ENCODE measurements at places on chromosomes 4 and X. TPM values are rescaled to one million over a fixed set of nuclear protein-coding genes. Genes with fewer than 3 reads are reported as not detected.

Gene SLITRK4
- total RNA-seq, result not detected

Gene TSPAN7
- 0.16 TPM for total RNA-seq

Gene GYPA
- 116 TPM for total RNA-seq

Gene IL13RA2
- total RNA-seq, result not detected

Gene MAGEC1
- 37.0 TPM for total RNA-seq

Gene ZNF157
- not detected for total RNA-seq

Gene VCX2
- not detected for total RNA-seq

Gene MAD2L1
- total RNA-seq, result 98.5 TPM

DNA sequence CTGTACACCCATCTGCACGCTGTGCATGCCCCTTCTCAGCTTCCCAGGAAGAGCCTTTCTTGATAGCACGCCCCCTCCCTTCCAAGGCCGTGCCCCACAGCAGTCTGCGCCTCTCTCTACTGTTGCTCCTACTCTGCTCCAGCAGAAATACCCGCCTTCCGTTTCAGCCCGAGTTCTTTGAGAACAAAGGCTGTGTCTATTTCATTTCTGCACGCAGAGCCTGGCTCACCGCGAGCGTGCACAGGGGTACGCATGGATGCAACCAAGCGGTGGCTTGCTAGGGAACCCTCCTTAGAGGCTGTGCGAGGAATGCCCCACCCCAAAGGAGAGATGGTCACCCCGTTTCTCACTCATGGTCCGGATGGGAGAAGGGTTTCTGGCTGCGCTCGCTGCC lies 485 bp downstream of the AADAT start:
- DNase-seq, result no peak
- H3K4me3 ChIP-seq, result no peak overlapping the region
- H3K27me3 ChIP-seq, result no peaks in the 10 kb centered on the region
- no peaks in the 10 kb centered on the region for H3K36me3 ChIP-seq
- H3K4me1 ChIP-seq, result peaks cover 7% of the 10 kb centered on the region

- H3K4me1 ChIP-seq, result no peaks in the 10 kb centered on the region
- DNase-seq, result no peak
- H3K36me3 ChIP-seq, result no peaks in the 10 kb centered on the region
- no peaks in the 10 kb centered on the region for H3K27me3 ChIP-seq
- no peak overlapping the region for H3K4me3 ChIP-seq
- H3K27ac ChIP-seq, result no peak overlapping the region
Measured at GRCh38 chrX:1534301-1535168, 2.5 kb downstream of the P2RY8 start.

- no peak for DNase-seq
- no peaks in the 10 kb centered on the region for H3K36me3 ChIP-seq
- H3K27me3 ChIP-seq, result peaks cover 37% of the 10 kb centered on the region
- no peak within 1 kb of the TSS for H3K27ac ChIP-seq
- H3K4me3 ChIP-seq, result no peak within 1 kb of the TSS
- H3K4me1 ChIP-seq, result peaks cover 30% of the 10 kb centered on the region
Measured at GRCh38 chr4:153788413-153789276, at the start of gene SFRP2. TSS of gene SFRP2 (minus strand) at chr4:153789083. CDS start at chr4:153788835, 248 bp downstream.

DNA sequence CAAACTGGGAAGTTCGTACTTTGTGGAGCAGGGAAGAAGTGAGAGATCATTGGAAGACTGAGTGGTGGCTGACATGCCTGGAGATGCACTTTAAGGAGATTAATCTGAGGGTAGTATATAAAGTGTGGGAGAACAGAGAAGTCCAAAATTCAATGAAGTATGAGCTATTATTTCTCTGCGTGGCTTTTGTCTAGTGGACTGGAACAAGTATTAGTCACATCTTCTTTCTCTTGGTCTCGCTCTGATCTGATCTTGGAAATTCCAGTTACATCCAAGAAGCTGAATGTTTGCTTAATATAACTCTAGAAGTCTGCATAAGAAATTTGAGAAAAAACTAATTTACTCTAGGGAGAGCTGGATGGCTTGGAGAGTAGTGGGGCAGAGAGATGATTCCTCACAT lies 64.8 kb upstream of the NR0B1 start:
- no peak for DNase-seq
- H3K4me3 ChIP-seq, result no peak overlapping the region
- no peaks in the 10 kb centered on the region for H3K4me1 ChIP-seq
- no peaks in the 10 kb centered on the region for H3K36me3 ChIP-seq

GRCh38 chr4:15961781-15962510 lies 1.0 kb downstream of the FGFBP2 start:
- no peaks in the 10 kb centered on the region for H3K36me3 ChIP-seq
- no peak overlapping the region for H3K4me3 ChIP-seq
- no peak for DNase-seq
- peaks cover 5% of the 10 kb centered on the region for H3K4me1 ChIP-seq
- no peak overlapping the region for H3K27ac ChIP-seq
- no peaks in the 10 kb centered on the region for H3K27me3 ChIP-seq

- H3K4me3 ChIP-seq, result no peak overlapping the region
- H3K36me3 ChIP-seq, result no peaks in the 10 kb centered on the region
- DNase-seq, result peak; percentile 16
- peaks cover 43% of the 10 kb centered on the region for H3K4me1 ChIP-seq
- H3K27ac ChIP-seq, result no peak overlapping the region
Measured at GRCh38 chrX:53319614-53320542, 38.5 kb upstream of the IQSEC2 start.

- no peak overlapping the region for H3K4me3 ChIP-seq
- H3K4me1 ChIP-seq, result no peaks in the 10 kb centered on the region
- no peak overlapping the region for H3K27ac ChIP-seq
Measured at GRCh38 chr4:182133033-182133432, 110.2 kb upstream of the TENM3 start.

- no peak for DNase-seq
- H3K27me3 ChIP-seq, result peaks cover 24% of the 10 kb centered on the region
- H3K27ac ChIP-seq, result no peak overlapping the region
Measured at GRCh38 chr4:186012071-186012470, 56.9 kb upstream of the TLR3 start.

- H3K4me3 ChIP-seq, result no peak overlapping the region
- no peaks in the 10 kb centered on the region for H3K4me1 ChIP-seq
- H3K36me3 ChIP-seq, result no peaks in the 10 kb centered on the region
- H3K27me3 ChIP-seq, result peaks cover 36% of the 10 kb centered on the region
- no peak for DNase-seq
- no peak overlapping the region for H3K27ac ChIP-seq
Measured at GRCh38 chrX:153499876-153500275, 5.1 kb downstream of the BGN start.

DNA sequence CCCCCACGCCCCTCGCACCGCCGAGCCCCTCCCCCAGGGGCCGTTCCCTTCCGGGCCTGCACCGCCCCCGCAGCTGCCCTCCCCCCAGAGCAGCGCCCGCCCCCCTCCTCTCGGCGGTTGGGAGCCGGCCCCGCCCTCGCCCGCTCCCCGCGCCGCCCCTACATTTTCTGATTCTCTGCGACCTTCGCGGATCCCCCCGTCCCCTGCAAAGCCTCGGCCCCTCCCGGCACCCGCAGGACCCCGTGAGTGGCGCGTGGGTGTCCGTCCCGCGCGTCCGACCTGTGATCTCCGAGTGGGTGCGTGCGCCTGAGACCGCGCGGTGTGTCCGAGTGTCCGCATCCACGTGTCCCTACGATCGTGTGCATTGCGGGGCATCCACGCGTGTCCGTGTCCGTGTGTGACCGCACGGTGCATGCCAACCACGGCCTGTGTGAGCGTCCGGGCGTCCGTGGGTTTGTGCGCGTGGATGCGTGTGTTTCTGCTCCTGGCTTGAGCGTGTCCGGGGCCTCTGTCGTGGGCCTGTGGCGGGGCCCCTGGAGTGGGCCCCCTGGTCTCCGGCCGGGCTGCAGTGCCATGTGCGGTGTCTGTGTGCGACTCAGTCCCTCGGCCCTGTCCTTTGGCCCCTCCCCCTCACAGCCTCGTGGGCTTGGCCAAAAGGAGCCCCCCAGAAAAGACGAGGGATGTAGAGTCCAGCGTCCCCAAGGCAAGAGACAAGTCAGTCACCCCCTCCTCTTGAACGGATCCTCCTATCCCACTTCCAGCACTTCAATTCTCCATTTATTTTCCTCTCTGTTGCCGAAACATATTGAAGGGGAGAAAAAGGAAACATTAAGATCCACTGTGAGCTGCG lies 8.8 kb upstream of the NKX1-1 start:
- peak overlapping the region; percentile 73 for H3K27ac ChIP-seq
- H3K4me3 ChIP-seq, result peak overlapping the region; percentile 34
- peak; percentile 84 for DNase-seq
- peaks cover 33% of the 10 kb centered on the region for H3K27me3 ChIP-seq
- no peaks in the 10 kb centered on the region for H3K36me3 ChIP-seq

- H3K27me3 ChIP-seq, result no peaks in the 10 kb centered on the region
- no peaks in the 10 kb centered on the region for H3K4me1 ChIP-seq
- no peak for DNase-seq
- H3K4me3 ChIP-seq, result no peak overlapping the region
- no peaks in the 10 kb centered on the region for H3K36me3 ChIP-seq
- no peak overlapping the region for H3K27ac ChIP-seq
Measured at GRCh38 chr4:30671926-30672448, 48.2 kb upstream of the PCDH7 start.

DNA sequence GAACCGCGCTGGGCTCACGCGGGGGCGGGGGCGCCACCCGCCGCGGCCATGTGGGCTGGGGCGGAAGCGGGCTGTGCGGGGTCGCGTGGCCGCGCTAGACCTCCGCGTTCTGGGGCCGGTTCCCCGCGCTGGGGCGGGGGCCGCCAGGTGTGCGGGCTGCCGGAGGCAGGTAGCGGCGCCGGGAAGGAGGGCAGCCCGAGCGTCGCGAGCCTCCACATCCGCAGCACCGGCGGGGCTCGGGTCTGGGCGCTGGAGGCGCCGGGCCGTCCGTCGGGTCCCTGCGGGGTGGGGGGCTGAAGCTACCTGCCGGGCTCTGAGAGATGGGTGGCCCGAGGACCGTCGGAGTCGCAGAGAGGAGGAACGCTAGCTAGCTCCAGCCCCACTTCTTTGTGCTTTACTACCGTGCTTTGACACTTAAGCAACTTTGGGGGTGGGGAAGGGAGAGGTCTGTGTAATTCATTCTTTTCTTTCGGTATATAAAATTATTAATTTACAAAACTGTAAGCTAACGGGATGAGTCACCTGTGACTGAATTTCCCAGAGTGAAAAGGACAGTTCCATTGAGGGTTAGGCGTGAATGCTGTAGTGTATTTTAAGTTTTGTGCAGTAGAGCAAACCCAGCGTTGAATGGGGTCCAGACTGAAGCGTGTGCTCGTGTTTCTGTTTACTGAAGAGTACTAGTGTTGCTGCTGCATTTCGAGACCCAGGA lies 689 bp downstream of the METAP1 start:
- no peaks in the 10 kb centered on the region for H3K27me3 ChIP-seq
- DNase-seq, result no peak
- H3K36me3 ChIP-seq, result peaks cover 14% of the 10 kb centered on the region
- peaks cover 4% of the 10 kb centered on the region for H3K4me1 ChIP-seq

DNA sequence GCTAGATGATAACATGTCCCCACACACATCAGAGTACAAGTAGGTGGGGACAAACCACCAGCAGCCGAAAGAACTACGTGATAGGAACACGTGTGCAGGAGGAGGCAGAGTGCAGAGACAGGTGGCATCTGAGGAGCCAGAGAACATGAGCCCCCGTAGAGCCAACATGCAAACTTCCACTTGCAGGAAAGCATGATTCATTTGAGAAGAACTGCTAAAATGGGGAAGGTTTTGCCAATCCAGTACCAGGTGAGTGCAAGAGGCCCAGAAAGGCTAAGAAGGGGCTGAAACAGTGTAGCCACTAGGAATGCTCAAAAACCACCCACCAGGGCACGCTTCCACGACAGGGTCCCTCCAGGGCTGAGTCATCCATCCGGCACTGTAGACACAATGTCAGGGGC lies 149.8 kb upstream of the TENM3 start:
- H3K27ac ChIP-seq, result no peak overlapping the region
- no peaks in the 10 kb centered on the region for H3K4me1 ChIP-seq
- DNase-seq, result no peak

- no peak overlapping the region for H3K27ac ChIP-seq
- H3K36me3 ChIP-seq, result no peaks in the 10 kb centered on the region
- H3K27me3 ChIP-seq, result peaks cover 13% of the 10 kb centered on the region
- peaks cover 7% of the 10 kb centered on the region for H3K4me1 ChIP-seq
- DNase-seq, result no peak
- no peak overlapping the region for H3K4me3 ChIP-seq
Measured at GRCh38 chr4:1567519-1567807, 116.7 kb downstream of the FAM53A start.

- DNase-seq, result no peak
- no peak overlapping the region for H3K27ac ChIP-seq
- H3K36me3 ChIP-seq, result no peaks in the 10 kb centered on the region
- no peaks in the 10 kb centered on the region for H3K27me3 ChIP-seq
Measured at GRCh38 chr4:149555146-149555545, 260.5 kb downstream of the IQCM start.

DNA sequence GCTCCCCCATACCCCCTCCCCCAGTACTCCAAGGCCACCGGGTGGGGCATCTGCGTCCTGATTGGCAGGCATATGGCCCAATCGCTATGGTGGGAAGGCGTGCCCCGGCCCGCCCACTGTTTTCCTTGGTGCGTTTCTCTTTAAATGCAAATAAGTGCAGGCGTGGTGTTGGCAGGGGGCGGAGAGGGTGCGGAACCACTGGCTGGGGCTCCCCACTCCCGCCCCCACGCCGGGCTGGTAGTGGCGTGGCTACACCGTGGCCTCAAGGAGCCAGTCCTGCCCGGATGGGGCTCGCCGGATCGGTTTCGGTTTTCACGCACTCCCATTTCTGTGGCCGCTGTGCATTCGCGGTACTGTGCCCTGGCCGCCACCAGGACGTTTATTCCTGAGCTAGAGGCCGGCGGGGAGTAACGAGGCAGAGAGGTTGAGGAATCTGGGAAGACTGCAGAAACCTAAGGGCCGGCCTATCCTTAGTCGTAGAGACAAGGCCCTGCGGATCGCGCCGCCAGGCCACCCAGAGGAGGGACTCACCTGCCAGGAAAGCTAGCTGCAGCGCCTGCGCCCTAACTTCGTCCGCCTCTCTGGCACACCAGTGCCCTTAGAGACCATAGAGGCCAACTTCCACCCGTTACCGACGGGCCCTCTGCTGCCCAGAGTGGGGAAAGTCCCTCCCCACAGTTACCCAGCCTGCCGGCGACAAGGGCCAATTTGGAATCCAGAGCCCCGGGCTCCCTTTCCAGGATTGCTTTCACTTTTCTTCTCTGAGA lies 410 bp upstream of the AMER1 start:
- H3K4me3 ChIP-seq, result peak overlapping the region; percentile 59
- H3K27me3 ChIP-seq, result no peaks in the 10 kb centered on the region
- H3K27ac ChIP-seq, result peak overlapping the region; percentile 55
- H3K36me3 ChIP-seq, result no peaks in the 10 kb centered on the region
- H3K4me1 ChIP-seq, result peaks cover 24% of the 10 kb centered on the region

DNA sequence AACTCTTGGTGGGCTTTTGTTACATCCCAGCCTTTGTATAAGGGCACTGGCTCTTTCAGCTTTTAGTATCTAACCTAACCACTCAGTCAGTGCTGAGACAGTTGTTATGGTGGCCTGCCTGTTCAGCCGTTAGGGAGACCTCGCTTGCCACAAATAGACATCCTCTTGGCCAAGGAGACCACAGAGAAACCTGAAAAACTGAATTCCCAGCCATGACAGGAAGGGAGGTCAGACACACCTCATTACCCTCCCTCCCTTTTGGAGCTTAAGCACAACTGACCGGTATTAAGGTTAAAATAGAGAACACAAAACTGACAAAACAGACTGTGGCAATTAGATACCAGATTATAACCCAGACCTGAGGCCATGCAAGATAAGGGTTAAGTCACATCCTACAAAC lies 1639.3 kb downstream of the RPA4 start:
- no peak overlapping the region for H3K4me3 ChIP-seq
- no peak for DNase-seq
- H3K27me3 ChIP-seq, result no peaks in the 10 kb centered on the region
- H3K36me3 ChIP-seq, result no peaks in the 10 kb centered on the region
- no peak overlapping the region for H3K27ac ChIP-seq

- H3K36me3 ChIP-seq, result no peaks in the 10 kb centered on the region
- peaks cover 3% of the 10 kb centered on the region for H3K4me1 ChIP-seq
- no peak within 1 kb of the TSS for H3K4me3 ChIP-seq
- no peak within 1 kb of the TSS for H3K27ac ChIP-seq
- H3K27me3 ChIP-seq, result no peaks in the 10 kb centered on the region
Measured at GRCh38 chr4:100189820-100190642, at the start of gene DDIT4L. TSS of gene DDIT4L (minus strand) at chr4:100190468. CDS start at chr4:100189983, 485 bp downstream.
